ENCODE measurements at places on chromosomes 12 and 14.

DNA sequence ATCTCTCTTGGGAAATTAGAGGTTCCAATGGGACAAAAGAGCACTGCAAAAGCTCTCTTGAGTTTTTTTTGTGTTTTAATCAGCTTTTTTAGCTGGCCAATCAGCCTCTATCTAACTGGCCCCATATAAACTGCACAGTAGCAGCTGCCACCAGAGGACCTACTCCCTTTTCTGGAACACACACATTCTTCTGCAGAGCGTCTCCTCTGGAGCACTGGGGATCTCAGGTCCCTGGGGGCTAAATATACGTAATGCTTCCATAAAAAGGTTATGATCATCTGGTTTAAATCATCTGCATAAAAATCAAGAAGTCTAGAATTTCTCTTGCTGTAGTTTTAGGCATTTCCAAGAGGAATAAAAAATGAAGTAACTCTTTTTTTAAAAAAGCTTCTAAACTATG lies 32.3 kb downstream of the TSPAN8 start:
- no peak for DNase-seq

- DNase-seq = no peak
Observed at GRCh38 chr14:95268350-95268749, 51.4 kb downstream of the CLMN start.

- no peak for DNase-seq
Observed at GRCh38 chr14:23009483-23009938, 432 bp downstream of the C14orf93 start.

DNA sequence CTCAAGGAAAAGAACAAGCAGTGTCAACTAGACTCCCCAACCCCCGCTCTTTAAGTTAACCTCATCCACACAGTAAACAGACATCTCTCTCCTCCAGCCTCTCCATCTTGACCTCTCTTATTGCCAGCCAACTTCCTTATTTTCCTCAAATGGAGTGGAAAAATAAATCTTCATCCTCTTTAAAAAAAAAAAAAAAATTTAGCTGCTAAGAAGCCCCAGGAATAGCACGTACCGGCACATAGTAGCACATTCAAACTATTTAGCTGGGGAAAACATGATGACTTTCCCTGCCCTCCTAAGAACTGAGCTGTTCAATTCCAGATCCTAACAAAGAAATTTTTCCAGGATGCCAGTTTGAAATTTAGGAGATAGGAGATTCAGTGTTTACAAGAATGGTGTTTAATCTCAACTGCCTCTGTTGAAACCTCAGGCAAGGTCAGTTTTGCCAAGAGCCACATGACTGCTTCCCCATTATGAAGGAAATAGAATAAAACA lies 90.8 kb downstream of the EPS8 start:
- no peak for DNase-seq

DNA sequence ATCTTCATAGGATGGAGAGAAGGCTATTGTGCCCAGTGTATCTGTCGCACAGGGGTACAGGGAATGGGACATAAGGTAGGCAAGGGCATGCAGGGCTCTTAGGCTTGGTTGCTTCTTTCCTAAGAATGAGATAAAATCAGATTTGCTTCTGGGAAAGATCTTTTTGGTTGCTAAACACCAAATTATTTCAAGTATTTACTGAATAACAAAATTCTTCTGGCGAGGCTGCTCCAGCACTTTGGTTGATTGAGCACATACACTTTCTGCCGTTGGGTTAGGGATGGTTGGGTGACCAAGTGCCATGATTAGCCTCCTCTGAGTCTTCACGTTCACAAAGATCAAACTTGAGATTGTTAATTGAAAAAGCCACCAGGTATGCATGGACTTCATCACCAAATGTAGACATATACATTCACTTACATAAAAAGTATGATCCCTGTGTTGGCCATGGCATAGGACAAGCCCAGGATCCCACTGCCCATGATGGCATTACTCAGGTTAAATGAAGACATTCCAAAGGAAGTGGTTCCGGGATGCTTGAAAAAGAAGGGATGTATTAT lies 38.2 kb downstream of the SLC38A4 start:
- no peak for DNase-seq

DNA sequence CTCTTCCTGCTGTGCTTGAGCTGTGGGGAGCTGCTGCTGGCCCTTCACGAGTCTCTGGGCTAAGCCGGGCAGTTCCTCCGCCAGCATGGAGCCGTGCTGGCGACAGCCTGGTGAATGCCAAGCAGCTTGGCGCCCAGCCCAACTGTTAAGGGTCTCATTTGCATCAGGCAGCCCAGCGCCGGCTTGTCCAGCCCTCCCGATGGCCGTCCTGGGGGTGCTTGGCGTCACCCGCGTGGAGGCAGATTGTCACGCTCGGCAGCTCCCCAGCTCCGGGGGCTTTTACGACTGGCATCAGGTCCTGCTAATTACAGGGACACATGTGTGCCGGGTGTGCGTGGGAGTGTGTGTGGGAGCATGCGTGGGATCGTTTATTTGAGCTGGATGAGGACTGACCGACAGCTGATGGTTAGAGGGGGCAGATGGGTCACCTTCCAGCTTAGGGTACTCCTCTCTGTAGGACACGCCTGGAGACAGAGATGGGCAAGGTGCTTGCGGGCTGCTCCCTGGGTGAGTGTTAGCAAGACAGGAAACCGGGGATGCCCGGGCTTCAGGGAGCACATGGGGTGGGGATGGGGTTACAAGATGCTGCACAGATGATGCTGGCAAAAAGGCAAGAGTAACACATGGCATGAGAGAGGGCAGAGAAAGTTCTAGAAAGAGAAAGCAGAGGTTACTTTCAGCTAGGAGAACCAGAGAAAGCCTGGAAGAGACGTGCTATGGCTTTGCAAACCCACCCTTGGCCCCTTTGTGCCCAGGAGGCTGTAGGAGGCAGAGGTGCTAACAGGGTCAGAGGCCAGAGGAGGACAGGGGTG lies 64.1 kb downstream of the KIF26A start:
- DNase-seq = no peak

GRCh38 chr12:49706351-49707127 lies 666 bp downstream of the FMNL3 start:
- DNase-seq = peak; percentile 32

GRCh38 chr12:50825372-50825838 lies 17.3 kb upstream of the TMPRSS12 start:
- peak; percentile 80 for DNase-seq

- DNase-seq = no peak
Observed at GRCh38 chr12:123089631-123090353, 61.1 kb downstream of the PITPNM2 start.

- DNase-seq = no peak
Observed at GRCh38 chr12:5586201-5586600, 154.3 kb downstream of the NTF3 start.

DNA sequence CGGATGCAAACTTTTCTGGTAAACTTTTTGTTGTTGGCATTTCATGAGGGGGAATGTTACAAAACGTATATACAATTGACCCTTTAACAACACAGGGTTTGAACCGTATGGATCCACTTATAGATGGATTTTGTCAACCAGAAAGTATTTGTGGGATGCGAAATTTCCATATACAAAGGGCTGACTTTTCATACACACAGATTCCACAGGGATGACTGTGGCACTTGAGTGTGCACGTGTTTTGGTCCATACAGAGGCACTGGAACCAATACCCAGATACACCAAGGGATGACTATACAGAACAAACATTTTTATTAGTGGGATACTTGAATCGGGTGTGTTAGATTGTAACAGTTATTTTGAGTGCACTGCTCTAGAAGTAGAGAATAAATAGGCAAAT lies 29.8 kb upstream of the CCT2 start:
- no peak for DNase-seq

GRCh38 chr12:22576473-22576872 lies 32.1 kb upstream of the C2CD5 start:
- no peak for DNase-seq

DNA sequence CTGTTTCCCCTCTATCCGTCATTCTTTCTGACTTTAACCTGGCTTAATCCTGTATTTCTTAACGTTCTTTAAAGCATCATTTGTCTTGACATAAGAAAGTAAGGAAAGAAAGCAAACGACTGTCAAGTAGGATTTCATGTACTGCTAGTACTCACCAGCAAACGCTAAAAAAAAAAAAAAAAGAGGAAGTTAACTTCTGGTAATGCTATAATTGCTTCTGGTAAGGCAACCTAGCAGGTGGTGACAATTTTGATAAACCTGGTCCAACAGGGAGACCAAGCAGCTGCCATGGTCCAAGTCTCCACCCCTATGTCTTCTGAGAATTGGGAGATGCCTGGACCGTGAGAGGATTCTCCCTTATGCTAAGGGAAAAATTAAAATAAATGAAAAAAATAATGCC lies 306.6 kb downstream of the DAD1 start:
- peak; percentile 70 for DNase-seq

- no peak for DNase-seq
Observed at GRCh38 chr12:24480766-24481449, 468.0 kb downstream of the BCAT1 start.

DNA sequence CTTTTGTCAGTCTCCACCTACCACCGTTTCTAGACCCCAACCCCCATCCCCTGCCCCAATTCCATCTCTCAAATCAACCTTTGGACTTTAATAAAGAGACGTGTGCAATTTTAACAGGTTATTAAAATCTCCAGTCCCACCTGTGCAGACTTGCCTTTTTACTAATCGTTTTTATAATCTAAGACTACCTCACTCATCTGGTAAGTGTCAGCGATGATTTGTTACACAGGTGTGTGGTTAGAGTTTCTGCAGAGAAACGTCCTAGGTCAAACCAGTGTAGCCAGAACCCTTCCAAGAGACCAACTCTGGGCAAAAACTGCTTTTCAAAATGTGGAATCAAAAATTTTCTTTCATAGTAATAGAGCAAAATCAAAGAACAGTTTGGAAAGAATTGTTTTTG lies 60.4 kb upstream of the PELI2 start:
- DNase-seq = no peak

- no peak for DNase-seq
Observed at GRCh38 chr14:70827752-70828151, 18.4 kb upstream of the MAP3K9 start.

GRCh38 chr12:40561395-40561966 lies 130.8 kb upstream of the CNTN1 start:
- DNase-seq = peak; percentile 31

DNA sequence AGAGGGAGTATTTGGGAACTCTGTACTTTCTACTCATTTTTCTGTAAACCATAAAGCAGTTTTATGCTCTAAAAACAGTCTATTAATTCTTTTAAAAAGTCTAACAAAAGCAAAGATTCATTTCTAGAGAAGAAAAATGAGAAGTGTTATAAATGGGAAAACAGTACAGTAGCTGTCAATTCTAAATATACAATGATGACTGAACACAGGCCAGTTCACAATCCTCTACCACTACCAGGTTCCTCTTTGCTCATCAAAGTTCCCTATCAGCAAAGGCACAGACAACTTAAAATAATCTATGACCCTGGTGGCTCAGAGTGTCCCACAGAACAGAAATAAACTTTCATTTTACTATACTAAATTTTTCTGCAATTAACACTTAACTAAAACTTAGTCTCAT lies 12.5 kb downstream of the NAA25 start:
- DNase-seq = no peak

DNA sequence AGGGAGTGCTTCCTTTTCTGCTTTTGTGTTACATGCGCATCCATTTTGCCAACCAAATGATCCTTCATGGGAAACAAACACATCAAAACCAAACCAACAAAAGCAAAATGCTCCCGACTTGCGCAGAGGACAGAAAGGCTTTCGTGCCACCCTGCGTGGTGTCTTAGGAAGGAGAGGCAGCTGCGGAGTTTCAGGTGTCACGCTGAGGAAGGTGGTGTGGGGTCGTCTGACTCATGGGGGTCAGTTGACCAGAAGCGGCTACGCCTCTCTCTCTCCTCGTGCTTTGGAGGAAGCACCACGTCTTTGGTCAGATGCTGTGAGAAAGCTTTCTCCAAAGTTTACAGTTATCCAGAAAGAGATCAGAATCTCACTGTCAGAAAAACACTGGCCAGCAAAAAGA lies 7.9 kb downstream of the EMP1 start:
- DNase-seq = no peak

DNA sequence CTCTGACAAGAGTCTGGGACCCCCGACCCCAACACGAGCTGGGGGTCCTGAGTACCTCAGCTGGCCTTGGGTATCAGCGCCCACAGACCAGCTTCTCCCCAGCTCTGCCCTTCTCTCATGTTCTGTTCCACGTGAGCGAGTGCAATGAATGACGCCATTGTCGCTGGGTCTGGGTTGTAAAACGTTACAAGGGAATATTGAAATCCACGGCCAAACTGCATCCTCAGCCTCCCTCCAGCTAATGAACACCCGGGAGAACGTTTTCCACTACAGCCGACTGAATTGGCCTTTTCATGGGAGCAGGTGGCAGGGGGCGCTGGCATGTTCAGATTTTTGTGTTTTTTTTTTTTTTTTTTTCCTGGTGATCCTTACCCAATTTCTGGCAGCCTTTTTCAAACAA lies 34.7 kb downstream of the TBX5 start:
- no peak for DNase-seq

DNA sequence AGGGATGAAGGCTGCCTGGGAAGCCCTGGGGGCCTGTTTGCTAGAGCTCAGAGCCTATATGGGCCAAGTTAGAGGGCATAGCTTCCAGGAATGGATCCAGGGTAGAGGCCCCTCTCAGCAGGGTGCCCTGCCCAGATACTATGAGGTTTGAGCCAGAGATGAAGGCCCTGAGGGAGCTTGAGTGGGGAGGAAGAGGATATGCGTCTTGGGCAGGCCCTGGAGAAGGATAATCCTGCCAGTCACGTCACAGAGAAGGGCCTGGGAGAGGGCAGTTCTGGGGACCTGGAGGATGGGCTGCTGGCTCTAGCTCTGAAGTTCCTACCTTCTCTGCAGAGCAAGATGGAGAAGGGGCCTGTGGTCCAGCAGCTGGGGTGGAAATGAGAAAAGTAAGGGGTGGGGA lies 5.9 kb upstream of the CACNB3 start:
- no peak for DNase-seq

- no peak for DNase-seq
Observed at GRCh38 chr12:104219908-104220404, 4.4 kb downstream of the TXNRD1 start.

DNA sequence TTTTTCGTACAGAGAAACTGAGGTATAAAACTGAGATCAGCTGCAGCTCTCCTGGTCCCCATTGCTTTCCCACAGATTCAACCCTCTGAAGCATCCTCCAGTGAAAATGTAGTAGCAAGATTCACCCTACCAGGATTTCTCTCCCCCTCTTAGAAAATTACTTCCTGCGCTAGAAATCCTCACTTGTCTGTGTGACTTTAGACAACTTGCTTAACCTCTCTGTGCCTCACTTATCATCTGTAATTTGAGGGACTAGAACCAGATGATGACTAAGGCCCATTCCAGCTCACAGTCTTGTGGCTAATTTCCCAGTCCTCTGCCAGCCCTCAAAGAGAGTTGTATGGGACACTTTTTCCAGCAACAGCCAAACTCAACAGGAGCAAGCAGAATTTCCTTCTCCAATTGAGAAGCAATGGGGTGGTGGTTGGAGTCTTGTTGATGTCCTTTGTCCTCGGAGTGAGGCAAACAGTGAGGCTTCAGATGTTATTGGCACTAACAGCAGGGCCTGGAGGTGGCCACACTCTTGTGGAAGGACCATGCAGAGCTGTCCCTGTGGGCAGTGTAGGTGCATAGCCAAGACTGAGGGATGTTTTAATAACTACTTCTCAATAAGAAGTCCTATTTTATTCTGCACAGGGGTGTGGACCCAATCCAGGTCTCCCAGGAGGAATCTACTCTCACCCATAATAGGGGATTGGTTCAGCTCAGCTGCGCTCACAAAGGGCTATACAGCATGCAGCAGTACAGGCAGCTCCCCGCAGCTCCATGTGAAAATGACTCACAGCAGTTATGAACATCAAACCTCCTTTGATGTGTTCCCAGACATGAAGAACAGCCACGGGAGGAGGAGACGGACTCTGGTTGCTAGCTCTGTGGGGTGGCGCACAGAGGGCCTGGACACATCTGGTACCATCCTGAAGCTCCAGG lies 200.1 kb downstream of the DAD1 start:
- DNase-seq = no peak
